Stimulated activated CD4-positive, alpha-beta T cell treated with anti-CD3 and anti-CD28 coated beads, Interleukin-1b, Interleukin-23, amount 100 ng/mL, for 48 hours (primary cell): ENCODE measurements at places on chromosomes 13 and 19.
A peak's percentile ranks its signal among the peaks of the same experiment; 100 is the strongest.

GRCh38 chr13:97946951-97947588 lies 6.4 kb upstream of the IPO5 start:
- no peak for DNase-seq

GRCh38 chr13:98576200-98576945 lies 534 bp downstream of the STK24 start:
- peak; percentile 42 for DNase-seq

DNA sequence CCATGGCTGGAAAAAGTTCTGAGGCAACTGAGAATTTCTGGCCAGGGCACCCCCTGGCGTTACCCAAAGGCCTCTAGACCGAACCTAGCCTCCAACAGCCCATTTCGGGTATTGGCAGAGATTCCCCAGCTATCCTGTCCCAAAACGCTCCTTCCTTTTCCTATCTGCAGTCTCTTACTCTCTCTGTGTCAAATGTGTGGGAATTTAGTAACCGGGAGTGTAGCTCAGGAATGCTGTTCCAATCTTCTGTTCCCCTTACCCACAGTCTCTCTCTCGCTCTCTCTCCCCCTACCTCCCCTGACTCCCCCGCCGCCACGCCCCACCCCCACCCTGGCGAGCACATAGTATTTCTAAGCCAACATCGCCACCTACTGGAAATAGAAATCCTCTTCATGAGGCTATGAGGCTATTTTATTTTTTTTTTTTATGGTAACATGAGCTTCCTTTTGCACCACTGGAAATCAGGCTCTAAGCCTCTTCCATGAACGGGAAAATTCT lies 27.0 kb downstream of the OXGR1 start:
- DNase-seq, result no peak

DNA sequence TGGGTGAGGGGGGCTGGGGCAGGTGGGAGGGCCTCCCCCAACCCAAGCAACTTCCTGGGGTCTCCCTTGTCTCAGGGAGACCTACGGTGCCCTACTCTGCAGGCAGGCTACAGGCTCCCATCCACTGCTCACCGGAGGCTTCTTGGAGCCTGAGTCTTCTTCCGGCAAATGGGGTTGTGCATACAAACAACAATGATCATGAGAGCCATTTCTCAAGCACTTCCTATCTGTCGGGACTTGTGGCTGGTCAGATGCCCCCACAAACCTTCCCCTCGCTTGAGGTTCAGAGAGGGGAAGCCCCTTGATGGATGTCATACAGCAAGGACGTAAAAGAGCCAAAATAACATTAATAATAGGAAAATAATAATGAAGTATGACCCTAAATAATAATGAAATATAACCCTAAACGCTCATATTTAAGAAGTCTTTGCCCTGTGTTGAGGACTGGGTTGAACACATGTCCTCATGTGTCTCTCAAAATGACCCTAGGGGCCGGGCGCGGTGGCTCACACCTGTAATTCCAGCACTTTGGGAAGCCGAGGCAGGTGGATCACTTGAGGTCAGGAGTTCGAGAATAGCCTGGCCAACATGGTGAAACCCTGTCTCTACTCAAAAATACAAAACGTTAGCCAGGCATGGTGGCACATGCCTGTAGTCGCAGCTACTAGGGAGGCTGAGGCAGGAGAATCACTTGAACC lies 727 bp downstream of the CD37 start:
- no peak for DNase-seq

GRCh38 chr19:33950091-33950750 lies 153.6 kb downstream of the KCTD15 start:
- DNase-seq, result no peak

GRCh38 chr13:36814465-36814864 lies 4.6 kb upstream of the RFXAP start:
- DNase-seq, result no peak

DNA sequence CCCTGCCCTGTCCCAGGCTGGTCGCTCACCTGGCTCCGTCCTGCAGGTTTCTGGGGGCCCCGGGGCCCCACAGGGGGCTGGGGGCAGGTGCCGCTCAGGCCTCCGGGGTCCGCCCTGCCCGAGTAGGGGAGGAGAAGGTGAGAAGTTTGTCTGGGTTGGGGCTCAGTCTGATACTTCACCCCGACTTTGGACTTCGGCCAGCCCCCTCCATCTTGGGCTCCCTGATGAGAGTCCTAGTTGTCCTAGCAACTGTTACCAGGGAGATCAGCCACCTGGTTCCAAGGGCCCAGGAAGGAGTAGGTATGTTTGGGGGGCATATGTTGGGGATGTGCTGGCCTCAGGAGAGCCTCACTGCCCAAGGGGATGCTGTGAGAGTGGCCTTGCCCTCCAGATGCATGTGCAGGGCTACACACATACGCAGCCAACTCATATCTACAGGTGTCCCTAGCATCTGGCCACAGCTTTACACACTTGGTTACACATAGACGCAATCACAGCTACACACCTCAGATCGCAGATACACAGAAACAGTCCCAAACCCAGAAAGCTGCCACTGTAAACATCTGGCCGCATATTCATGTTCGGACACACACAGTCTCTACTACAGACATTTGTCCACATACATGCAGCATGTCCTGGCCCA lies 3.4 kb downstream of the NUMBL start:
- DNase-seq, result no peak

DNA sequence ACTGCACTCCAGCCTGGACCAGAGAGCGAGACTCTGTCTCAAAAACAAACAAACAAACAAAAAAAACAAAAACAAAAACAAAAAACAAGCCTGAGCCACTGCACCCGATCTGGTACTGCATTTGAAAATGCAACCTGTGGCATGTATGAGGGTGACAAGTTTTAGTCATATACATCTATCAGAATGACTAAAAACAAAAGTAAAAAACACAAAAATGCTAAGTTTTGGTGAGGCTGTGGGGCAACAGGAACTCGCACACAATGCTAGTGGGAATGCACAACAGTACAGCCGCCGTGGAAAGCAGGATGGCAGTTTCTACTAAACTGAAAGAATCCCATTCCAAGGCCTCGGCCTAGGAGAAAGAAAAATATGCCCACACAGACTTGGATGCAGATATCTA lies 7.8 kb downstream of the EBPL start:
- DNase-seq, result peak; percentile 10

DNA sequence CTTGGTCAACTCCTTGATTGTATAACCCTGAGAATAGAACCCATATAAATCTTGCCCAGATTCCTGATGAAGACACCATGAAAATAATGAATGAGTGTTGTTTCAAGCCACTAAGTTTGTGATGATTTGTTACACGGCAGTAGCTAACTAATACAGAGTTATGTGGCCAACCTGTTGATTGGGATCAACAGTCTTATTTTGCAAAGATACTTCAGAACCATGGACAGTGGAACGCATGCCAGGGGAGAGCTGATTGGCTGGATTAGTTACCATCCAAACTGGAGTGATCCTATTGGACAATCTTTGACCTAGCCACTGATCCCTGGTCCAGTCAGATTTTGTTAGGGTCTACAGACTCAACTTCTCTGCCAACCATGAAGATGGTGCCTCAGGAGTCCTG lies 26.6 kb downstream of the CD70 start:
- DNase-seq, result no peak

- DNase-seq, result no peak
Observed at GRCh38 chr13:39577203-39577602, 25.8 kb downstream of the LHFPL6 start.

GRCh38 chr13:34421858-34422475 lies 520.1 kb upstream of the NBEA start:
- no peak for DNase-seq
